ENCODE measurements at places on chromosomes 12 and 14. TPM values are rescaled to one million over a fixed set of nuclear protein-coding genes. Genes with fewer than 3 reads are reported as not detected.

The GPRC5D gene
- total RNA-seq = not detected

- no peak for DNase-seq
These were observed 128.0 kb downstream of the RFLNA start for GRCh38 chr12:124422570-124423523.

The TRPV4 gene
- not detected for total RNA-seq

- DNase-seq = no peak
These were observed 41.4 kb downstream of the BORCS5 start for GRCh38 chr12:12398026-12398859.

The FAM222A gene
- total RNA-seq = 0.37 TPM

DNA sequence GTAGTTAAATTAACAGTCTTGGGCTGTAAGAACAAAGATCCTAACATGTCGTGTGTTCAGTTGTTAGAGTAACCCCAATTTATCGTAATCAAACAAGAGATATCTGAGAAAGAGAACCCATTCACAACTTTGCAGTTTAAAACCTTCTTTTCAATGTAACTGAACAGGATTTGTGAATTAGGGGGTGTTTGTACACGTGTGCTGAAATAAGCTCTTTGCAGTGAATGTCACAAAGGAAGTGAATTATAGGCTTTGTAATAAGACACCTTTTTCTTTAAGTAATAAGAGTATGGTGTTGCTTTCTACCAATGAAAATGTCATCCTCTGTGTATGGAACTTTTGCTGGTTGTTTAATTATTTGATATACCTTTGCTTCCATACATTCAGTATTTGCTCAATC lies 114.0 kb downstream of the ALX1 start:
- no peak for DNase-seq

GRCh38 chr14:89011355-89012281 lies 187.2 kb downstream of the TTC8 start:
- DNase-seq = no peak

DNA sequence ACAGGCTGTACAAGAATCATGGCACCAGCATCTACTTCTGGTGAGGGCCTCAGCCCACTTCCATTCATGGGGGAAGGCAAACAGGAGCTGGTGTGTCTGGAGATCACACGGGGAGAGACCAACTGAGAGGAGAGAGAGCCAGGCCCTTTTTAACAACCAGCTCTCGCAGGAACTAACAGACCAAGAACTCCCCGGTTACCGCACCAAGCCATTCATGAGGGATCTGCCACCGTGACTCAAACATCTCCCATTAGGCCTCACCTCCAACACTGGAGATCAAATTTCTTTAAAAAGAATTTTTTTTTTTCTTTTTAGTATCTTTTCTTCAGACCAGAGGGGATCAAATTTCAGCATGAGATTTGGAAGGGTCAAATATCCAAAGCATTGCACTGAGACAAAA lies 16.7 kb upstream of the AQP2 start:
- no peak for DNase-seq

DNA sequence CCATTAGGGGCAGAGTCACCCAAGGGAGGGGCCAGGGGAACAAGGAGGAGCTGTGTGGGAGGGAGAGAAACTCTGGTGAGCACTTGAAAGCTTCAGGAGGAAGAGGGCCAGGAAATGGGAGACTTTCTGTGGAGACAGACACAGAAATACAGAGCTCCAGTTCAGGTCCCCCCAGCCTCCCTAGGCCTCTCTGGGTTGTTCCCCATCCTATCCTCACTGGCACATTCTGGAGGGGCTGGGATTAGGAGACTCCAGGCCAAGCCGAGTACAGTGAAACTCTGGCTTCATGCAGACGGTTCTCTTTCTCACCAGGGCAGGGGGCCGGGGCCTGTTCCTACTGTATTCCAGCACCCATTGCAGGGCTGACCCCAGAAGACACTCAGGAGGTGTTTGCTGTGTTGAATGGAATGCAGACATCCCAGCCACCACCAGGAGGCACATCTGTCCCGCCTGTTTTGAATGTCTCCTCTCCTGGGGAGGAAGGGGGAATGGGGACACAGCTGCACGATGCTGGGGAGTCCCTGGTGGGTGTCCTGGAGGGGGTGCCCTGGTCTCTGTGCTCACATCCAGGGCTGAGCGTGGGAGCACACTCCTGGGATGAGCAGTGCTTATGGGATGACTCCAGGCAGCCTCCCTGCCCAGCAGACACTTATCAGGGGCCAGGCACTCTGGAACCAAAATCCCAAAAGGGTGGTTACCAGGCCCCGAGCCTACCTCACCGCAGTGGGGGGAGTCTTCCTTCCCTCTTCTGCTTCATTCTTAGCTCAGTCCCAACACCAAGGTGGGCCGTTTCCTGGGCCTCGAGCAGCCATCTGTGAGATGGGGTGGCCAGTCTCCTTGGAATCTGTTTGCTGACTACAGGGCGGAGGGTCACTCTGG lies 5.5 kb upstream of the KRT84 start:
- no peak for DNase-seq

DNA sequence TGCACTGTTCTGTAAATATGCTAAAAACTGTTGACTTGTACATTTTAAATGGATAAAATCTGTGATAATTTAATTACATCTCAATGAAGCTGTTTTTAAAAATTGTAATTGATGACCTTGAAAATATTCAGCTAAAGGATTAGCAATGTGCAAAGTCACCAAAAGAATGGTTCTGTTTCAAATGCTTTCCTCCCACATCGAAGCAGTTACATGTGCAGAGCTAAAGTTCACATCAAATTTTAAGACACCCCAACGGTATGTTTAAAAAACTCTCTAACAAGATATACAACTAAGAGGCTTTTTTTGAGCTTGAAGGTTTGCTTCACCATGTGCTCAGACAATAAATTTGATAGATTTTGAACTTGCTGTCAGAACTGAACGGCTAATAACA lies 114.6 kb upstream of the KRAS start:
- no peak for DNase-seq

DNA sequence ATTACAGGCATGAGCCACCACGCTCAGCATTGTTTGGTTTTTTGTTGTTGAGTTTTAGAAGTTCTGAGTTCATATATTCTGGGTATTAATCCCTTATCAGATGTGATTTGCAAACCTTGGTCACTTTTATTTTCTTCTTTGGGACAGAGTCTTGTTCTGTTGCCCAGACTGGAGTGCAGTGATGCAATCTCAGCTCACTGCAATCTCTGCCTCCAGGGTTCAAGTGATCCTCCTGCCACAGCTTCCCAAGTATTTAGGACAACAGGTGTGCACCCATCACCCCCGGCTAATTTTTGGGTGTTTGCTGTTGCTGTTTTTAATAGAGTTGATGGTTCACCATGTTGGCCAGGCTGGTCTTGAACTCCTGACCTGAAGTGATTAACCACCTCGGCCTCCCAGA lies 11.8 kb downstream of the USP30 start:
- DNase-seq = no peak

DNA sequence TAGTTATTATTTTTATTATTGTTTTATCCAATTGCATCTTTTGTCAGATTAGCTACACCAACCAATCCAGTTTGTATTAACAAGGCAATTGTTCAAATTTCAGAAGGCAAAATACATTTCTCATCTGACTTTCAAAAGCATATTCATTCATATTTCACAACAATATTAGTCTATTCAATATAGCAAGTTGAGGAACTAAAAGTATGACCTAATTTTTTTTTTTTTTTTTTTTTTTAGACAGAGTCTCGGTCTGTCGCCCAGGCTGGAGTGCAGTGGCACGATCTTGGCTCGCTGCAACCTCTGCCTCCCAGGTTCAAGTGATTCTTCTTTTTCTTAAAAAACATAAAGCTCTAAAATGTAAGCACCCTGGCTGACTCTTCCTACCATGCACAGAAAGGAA lies 17.3 kb downstream of the COX14 start:
- DNase-seq = no peak

- no peak for DNase-seq
These were observed 96.0 kb downstream of the SRGAP1 start for GRCh38 chr12:63940310-63941005.

GRCh38 chr12:5571115-5571514 lies 139.2 kb downstream of the NTF3 start:
- DNase-seq = no peak

DNA sequence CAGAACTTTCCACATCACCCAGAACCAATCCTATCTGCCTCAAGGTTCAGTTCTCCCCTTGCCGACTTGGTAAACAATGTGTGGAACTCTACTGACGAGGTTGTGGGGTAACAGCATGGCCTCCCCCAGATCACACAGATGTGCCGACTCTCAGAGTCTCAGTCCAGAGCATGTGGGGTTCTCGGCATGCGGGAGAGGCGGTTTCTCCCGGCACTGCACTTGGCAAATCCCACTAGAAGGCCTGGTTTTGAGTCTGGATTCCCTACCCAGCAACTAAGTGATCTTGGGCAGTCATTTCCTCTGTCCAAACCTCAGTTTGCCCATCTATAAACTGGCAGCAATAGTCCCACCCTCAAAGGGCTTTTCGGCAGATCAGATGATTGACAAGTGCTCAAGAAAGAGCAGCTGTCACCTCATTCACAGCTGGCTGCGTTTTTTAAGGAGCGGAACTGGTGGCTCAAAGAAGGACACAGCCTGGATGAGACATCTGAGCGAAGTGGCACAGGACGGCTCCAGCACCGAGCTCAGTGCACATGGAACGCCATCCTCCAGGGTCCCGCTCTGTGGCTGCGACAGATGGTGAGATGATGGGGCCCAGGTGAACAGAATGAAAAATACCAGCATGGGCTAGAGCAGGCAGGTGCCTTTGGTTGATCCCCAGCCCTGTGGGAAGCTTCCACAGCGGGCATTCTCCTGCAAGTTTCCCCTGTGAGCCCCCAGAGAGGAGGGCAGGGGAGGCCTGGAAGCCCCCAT lies 7.3 kb downstream of the TESC start:
- no peak for DNase-seq

The MYH7 gene
- 0.10 TPM for total RNA-seq

The PLD4 gene
- 57.7 TPM for total RNA-seq

The DNAI7 gene
- total RNA-seq = not detected

The SLC17A8 gene
- not detected for total RNA-seq

- DNase-seq = no peak
These were observed 519.8 kb upstream of the TMPO start for GRCh38 chr12:97995559-97995958.

- DNase-seq = no peak
These were observed 167.2 kb downstream of the GCH1 start for GRCh38 chr14:54735424-54735823.

The SDR9C7 gene
- not detected for total RNA-seq

DNA sequence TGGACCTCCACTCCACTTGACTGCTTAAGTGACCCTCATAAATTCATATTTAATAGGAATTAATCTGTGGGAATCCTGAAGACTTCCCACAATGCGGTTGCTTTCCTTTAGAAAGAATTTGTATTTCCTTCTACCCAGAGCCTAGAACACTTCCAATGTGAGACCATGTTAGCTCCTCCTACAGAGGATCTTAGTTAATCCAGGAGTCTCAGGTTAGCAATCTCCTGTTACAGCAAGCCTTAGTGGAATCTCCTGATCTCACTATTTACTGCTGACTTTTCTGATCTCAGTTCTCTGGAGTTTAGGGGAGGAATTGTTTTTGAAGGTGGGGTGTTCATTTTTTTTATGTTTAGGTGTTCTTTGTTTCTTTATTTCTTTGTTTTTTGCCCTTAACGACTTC lies 186.0 kb downstream of the SLC25A21 start:
- DNase-seq = no peak

GRCh38 chr12:49952391-49953055 lies 2.0 kb downstream of the AQP2 start:
- no peak for DNase-seq

DNA sequence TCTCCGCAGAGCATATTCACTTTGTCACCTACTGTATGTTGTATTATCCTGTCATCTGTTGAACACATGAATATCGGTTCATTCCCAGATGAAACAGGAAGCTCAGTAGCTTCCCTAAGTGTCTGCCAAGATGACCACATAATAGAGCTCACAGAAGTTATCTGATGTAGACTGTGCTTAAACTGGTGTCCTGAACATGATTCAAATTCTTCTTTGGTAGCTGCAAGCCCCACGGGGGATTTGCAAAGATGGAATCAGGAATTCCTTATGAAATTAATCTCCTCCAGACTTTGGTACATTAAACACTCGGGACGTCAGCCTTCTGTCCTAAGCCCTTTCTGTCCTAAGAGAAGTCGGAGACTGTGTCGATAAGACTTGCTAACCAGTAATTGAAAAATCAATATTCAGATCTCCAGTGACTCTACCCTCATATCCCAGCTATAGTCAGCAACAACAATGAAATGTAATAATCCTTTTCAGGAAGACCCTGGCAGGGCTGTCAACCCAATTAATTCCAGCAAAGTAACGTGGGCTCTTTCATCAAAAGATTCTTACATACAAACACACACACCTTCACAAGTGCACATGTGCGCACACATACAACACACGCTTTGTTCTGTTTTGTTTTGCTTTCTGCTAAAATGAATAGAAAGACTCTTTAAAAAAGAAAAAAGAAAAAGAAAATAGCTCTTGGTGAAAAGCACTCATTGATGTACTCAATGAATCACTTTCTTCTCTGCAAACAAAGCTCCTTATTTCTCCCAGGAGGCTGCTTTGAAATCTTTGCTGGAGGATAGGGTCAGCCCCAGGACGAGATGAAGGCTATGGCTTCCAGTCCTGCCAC lies 127.2 kb downstream of the RIMBP2 start:
- DNase-seq = no peak

- no peak for DNase-seq
These were observed at the start of gene HOXC5 for GRCh38 chr12:54032627-54033100. Gene HOXC5, plus strand, starts transcription at chr12:54033050. Its CDS starts 73 bp downstream, at chr12:54033123.

DNA sequence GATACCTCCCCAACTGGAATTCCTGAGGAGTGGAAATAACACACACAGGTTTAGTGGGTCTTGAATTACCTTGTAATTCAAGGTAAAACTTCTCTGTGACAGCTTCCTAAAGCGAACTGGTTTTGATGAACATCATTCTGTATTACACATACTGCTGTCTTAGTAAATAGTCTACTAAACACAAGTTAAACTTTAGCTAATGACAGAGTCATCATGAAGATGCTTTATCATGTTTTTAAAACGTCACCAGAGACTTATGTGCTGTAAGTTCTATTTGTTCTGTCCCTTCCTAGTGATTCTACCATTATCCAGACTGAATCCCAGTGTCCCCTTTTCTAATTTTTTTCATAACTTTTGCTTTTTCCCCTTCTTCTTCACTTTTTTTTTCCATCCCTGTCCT lies 11.6 kb upstream of the GXYLT1 start:
- no peak for DNase-seq

- DNase-seq = no peak
These were observed 22.6 kb downstream of the C12orf75 start for GRCh38 chr12:105352940-105353635.

The NOC4L gene
- total RNA-seq = 45.3 TPM

The JPH4 gene
- total RNA-seq = 10.3 TPM

DNA sequence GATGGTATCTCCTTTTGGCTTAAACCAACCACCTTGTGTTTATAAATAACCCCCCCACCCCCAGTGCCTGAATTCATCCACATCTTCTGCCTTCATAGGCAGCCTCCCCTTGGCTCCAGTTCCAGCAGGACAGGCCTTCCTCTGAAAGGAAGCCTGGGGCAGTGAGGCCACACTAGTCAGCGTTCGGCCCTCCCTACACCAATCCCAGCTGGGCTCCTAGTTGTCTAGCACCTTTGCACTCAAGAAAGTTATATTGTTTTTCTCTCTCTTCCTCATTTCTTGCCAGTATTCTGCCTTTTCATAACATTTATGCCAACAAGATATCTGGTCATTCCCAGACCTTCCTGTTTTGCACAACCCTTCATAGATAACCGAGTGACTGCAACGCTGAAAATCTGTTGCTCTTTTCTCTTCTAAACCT lies 73.1 kb upstream of the ACTN1 start:
- DNase-seq = no peak

- DNase-seq = no peak
These were observed 2.3 kb downstream of the OAS2 start for GRCh38 chr12:112980491-112981158.
